SJCRH30 (cell line): ENCODE measurements at places on chromosomes 16 and 17.

- no peak for DNase-seq
Measured at GRCh38 chr16:28145796-28146195, 66.0 kb downstream of the XPO6 start.

- no peak for DNase-seq
Measured at GRCh38 chr16:84569382-84569987, 48.4 kb downstream of the COTL1 start.

GRCh38 chr17:18213666-18214270, 11.7 kb upstream of the LLGL1 start:
- DNase-seq: no peak

DNA sequence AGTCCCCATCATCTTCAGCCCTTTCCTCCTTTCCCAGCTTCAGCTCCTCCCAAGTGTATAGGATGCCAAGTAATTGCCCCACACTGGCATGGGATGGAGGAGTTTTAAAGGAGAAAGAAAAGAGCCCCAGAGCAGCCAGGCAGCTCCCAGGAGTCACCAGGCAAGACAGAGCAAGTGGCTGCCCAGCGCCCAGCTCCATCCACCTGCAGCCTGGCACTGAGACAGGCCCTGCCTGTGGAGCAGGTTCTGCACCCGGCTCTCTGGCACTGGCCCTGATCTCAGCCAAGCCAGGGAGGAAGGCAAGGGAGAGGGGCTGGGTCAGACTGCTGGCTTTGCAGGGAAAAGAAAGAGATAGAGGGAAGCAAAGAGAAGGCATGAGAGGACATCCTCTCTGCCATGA, 21.7 kb downstream of the FOXN1 start:
- no peak for DNase-seq

- DNase-seq: no peak
Measured at GRCh38 chr17:67038861-67039365, 5.4 kb upstream of the CACNG1 start.

DNA sequence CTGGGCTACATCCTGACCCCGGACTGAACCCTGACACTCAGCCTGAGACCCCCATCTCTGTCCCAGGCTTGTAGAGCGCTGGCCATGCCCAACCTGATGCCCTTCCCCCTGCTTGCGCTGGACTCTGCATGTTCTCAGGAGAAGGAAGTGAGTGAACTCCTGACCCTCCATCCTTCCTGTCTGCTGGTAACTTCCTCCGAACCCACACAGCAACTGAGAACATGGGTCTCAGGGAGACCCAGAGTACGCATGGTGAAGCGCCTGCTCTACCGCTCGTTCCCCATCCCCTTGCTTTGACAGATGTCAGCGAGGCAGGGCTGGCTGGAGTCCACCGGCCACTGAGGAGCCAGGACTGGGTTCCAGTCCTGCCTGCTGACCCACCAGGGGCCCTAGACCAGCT, 6.1 kb downstream of the CAMKK1 start:
- no peak for DNase-seq

- DNase-seq: no peak
Measured at GRCh38 chr16:14522671-14523070, 107.4 kb downstream of the PARN start.

DNA sequence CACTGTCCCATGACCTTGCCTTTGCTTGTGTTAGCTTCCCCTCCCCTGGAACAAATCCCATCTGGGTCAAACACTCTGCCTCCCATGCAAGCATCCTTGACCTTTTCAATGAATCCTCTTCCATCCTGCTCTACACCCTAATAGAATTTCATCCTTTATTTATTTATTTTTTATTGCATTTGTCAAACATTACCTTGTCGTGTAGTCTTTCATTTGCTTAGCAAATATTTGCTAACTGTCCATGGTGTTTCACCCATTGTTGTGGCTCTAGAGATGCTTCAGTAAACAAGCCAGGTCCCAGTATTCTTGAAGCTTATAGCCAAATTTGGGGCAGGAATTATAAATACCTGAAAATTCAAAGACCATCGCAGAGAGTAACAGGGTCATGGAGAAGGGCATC, 51.0 kb upstream of the MRTFB start:
- no peak for DNase-seq

- DNase-seq: no peak
Measured at GRCh38 chr17:81402530-81402941, 7.3 kb downstream of the BAHCC1 start.

DNA sequence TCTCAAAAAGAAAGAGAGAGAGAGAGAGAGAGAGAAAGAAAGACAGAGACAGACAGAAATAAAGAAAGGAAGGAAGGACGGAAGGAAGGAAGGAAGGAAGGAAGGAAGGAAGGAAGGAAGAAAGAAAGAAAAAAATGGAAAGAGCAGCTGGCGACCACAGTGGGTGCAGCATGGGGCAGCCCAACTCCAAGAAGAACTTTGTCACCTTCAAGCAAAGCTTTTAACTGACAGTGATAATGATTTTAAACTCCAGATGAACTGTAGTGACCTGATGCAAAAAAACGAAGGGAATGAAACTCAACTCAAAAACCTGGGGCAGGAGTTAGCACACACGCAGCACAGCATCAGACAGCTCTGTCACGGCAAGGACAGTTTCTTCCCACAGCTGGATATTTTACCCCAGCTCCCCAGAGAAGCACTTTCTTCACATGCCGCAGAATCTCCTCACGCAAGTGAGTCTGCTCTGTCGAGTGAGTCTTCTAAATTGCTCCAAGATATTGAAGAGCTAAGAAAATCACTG, 5.0 kb upstream of the ARHGAP17 start:
- no peak for DNase-seq

GRCh38 chr17:2042390-2042847, 597 bp downstream of the OVCA2 start:
- peak; percentile 38 for DNase-seq

DNA sequence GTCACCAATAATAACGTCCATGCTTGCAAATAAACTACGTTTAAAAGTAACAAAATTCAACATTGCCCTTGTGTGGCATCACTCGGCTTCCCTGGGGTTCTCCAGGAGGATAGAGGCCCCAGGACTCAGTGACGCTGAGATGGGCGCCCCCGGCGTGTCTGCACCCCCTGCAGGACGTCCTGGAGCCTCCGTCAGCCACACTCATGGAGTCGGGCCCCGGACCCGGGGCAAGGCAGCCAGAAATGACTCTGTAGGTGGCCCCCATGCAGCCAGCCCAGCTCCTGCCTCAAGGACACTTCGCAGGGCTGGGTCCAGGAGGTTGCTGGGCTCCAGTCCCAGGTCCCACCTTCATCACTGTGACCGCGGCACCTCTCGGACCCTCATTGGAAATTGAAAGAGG, 16.6 kb upstream of the ACSF3 start:
- no peak for DNase-seq

GRCh38 chr16:89448656-89449055, 41.7 kb downstream of the ANKRD11 start:
- no peak for DNase-seq

- DNase-seq: no peak
Measured at GRCh38 chr16:67016143-67016542, 12.8 kb upstream of the CBFB start.

GRCh38 chr17:14044702-14045101, 24.6 kb upstream of the COX10 start:
- DNase-seq: no peak
